Cardiac muscle cell (in vitro differentiated cells and primary cell): ENCODE measurements at places on chromosomes 7 and 10. TPM values are rescaled to one million over a fixed set of nuclear protein-coding genes. Genes with fewer than 3 reads are reported as not detected.
A peak's percentile ranks its signal among the peaks of the same experiment; 100 is the strongest.

MEOX2 gene
- polyA plus RNA-seq = 0.34 and 0.52 TPM in 2 replicates

SCART1 gene
- polyA plus RNA-seq = 0.89 and 1.8 TPM in 2 replicates

CCT6A gene
- 144 and 167 TPM in 2 replicates for polyA plus RNA-seq

CYP26A1 gene
- polyA plus RNA-seq = 1.2 and 3.0 TPM in 2 replicates

CPA2 gene
- polyA plus RNA-seq = 0.39 TPM in 1 of 2 replicates, not detected in the other

VPS26A gene
- polyA plus RNA-seq = 53.9 and 54.0 TPM in 2 replicates

CTAGE4 gene
- polyA plus RNA-seq = 0.21 TPM in 1 of 2 replicates, not detected in the other

INMT gene
- polyA plus RNA-seq = 0.98 and 2.2 TPM in 2 replicates

TMEM176A gene
- 32.1 and 35.7 TPM in 2 replicates for polyA plus RNA-seq

CYP3A7 gene
- polyA plus RNA-seq = 0.14 and 0.51 TPM in 2 replicates

GRCh38 chr7:69903410-69903809, 305.1 kb downstream of the AUTS2 start:
- DNase-seq = no peak
- H3K4me3 ChIP-seq = no peak overlapping the region
- no peaks in the 10 kb centered on the region for H3K27me3 ChIP-seq
- H3K27ac ChIP-seq = no peak overlapping the region

DNA sequence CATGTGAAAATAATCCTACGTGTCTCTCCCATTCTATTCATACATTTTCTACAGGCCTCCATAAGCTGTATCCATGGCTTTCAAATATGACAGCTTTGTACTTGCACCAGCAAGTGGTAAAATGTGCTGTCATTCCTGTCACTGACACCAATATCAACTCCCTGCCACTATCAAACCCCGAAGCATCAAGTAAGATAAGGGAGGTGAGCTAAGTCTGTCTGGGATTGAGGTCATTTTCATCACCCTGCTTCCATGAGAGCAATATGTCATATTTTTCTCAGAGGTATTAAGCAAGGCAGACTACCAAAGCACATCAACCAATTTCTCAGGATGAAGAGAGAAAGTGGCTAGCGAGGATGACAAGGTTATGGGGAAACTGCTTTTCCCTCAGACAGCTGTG, 11.1 kb downstream of the GPR22 start:
- DNase-seq = no peak
- H3K27ac ChIP-seq = peak overlapping the region; percentile 69
- no peak overlapping the region for H3K4me3 ChIP-seq
- no peaks in the 10 kb centered on the region for H3K27me3 ChIP-seq
- peaks cover 45% of the 10 kb centered on the region for H3K4me1 ChIP-seq

DNA sequence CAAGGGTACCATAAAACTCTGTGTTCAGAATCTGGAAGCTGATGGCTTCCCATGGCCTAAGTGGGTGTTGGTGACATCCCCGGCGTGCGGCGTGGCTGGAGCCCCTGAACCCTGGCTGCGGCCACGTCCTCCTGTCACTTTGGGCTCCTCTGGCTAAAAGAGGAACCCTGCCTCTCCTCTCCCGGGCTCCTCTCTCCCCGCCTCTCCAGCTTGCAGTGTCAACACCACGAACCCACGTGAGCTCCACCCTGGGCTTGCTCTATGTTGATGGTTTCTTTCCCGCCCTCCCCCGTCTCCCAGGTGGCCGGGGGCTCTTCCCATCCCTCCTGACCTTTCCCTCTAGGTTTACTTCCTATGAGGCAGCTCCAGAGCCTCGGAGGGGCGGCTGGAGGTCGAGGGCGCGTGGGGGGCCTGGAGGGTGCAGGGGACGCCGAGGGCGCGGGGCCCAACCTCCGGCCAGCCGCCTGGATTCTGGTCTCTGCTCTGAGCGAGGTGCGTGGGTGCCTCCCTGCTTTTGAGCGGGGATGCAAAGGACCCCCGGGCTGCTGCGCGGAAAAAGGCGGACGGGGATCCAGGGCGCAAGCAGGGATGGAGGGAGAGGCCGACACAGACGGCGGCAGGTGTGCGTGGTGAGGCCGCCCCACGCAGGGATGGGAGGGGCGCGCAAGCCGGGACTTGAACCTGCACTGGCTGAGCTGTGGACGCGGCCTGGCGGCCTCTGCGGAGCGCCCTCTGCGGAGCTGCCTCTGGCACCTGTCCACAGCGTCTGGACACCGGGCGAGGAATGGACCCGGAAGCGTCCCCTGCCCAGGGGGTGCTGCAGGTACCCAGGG, 115.5 kb upstream of the DIP2C start:
- no peak overlapping the region for H3K4me3 ChIP-seq
- no peak for DNase-seq
- no peak overlapping the region for H3K27ac ChIP-seq
- peaks cover 13% of the 10 kb centered on the region for H3K4me1 ChIP-seq

DNA sequence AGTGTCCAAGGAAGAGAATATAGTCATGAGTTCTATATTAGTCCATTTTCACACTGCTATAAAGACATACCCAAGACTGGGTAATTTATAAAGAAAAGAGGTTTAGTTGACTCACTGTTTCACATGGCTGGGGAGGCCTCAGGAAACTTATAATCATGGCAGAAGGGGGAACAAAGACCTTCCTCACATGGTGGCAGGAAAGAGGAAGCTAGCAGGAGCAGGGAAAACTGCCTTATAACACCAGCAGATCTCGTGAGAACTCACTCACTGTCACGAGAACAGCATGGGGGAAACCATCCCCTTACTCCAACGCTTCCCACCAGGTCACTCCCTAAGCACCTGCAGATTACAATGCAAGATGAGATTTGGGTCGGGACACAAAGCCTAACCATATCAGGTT, 139.0 kb upstream of the ZNF438 start:
- H3K4me1 ChIP-seq = no peaks in the 10 kb centered on the region
- no peak overlapping the region for H3K27ac ChIP-seq
- H3K27me3 ChIP-seq = no peaks in the 10 kb centered on the region

DNA sequence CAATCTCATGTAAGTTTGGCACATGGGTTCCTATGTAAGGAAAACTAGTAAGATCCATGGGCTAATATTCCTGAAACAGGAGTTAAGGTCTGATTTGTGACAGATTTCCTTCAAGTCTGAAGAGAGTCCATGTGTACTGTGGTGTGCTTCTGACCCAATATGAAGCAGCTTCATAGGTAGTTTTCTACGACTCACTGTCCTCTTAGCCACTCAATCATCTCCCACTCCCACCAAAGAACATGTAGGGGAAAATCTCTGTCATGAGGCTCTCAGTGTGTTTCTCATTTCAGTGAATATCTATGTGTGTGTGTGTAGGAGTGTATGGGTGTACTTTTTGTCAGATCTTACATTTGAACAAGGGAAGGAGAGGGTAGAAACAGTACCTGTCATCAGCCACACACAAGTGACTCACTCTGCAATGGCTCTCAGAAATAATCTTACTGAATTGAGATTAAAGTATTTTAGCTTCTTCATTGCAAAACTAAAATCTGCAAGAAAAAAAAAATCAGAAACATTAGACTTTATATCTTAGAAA, 31.1 kb downstream of the RELN start:
- H3K27me3 ChIP-seq = no peaks in the 10 kb centered on the region
- no peak overlapping the region for H3K4me3 ChIP-seq
- DNase-seq = no peak
- H3K4me1 ChIP-seq = peaks cover 8% of the 10 kb centered on the region

- H3K27me3 ChIP-seq = no peaks in the 10 kb centered on the region
- no peak overlapping the region for H3K4me3 ChIP-seq
- no peak overlapping the region for H3K27ac ChIP-seq
Observed at GRCh38 chr10:92356041-92356440, 65.1 kb downstream of the MARCHF5 start.

DNA sequence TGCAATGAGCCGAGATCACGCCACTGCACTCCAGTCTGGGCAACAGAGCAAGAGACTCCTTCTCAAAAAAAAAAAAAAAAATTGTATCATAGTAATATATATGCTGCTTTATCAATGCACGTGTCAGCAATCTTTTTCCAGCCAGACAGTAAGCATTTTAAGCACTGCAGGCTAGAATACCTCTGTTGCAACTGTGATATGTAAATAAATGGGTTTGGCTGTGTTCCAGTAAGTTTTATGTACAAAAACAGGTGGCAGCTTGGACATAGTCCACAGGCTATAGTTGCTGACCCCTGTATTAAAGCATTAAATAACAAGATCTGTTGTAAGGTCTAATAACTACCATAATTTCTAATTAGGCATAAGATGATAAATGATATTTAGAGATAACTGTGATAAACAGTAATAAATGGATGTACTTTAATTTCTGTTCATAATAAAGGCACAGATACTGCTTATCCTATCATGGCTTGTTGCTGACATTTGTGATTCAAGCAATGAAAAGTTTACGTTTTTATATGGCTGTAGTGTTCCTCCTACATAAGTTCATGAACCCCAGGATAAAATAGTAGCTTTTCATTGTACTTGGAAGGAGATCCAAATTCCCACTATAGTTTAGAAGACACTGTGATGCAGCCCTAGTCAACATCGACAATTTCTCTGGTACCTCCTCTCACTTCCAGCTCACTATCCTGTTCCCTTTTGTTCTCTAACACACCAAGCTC, 161.4 kb downstream of the ELMO1 start:
- no peak for DNase-seq
- H3K4me3 ChIP-seq = no peak overlapping the region
- no peak overlapping the region for H3K27ac ChIP-seq
- H3K4me1 ChIP-seq = peaks cover 29% of the 10 kb centered on the region
- no peaks in the 10 kb centered on the region for H3K27me3 ChIP-seq

DNA sequence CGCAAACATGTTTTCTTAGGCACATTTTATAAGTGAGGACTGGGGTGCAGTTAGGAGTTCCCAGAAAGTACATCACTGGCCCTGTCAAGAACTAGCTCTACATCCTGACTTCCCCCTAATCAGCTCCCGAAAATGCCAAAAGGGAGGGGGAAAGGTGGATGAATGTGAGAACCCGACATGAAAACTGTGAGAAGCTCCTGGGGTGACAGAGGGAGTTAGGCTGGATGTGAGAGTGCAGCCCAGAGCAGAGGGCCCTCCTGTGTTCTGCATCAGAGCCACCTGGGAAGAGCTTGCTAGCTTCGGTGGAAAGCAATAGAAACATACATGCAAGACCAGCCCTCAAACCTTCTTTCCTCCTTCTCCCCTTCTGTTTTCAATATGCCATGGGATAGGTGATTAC, 30.5 kb upstream of the SEM1 start:
- H3K4me3 ChIP-seq = no peak overlapping the region
- H3K27me3 ChIP-seq = no peaks in the 10 kb centered on the region
- H3K27ac ChIP-seq = no peak overlapping the region
- no peaks in the 10 kb centered on the region for H3K36me3 ChIP-seq
- DNase-seq = no peak

DNA sequence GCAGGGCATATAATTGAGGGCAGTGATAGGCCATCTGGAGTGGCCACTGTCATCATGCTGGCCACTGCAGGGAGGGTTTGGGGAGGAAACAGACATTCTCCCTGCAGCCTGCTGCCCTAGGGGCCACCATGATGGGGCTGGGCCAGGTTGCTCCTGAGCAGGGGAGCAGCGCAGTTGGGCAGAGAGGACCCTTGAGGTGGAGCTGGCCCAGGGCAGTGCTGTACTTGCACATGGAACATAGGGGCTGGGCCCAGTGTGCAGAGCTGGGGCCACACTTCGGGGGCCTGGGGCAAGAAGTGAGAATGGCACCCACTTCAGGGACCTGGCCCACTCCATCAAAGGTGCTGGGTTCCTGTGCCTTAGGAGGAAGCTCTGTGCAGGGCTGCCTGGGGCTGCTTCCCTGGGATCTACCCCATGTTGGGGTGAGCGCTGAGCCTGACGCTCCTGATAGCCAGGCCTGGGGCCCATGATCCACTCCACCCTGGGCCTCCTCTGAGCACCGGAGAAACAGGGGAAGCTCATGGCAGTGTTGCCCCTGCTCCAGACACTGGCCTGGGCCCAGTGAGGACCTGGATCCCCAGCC, 21.3 kb upstream of the NUB1 start:
- H3K36me3 ChIP-seq = no peaks in the 10 kb centered on the region
- no peaks in the 10 kb centered on the region for H3K4me1 ChIP-seq
- no peak for DNase-seq
- H3K4me3 ChIP-seq = no peak overlapping the region
- no peaks in the 10 kb centered on the region for H3K27me3 ChIP-seq

DNA sequence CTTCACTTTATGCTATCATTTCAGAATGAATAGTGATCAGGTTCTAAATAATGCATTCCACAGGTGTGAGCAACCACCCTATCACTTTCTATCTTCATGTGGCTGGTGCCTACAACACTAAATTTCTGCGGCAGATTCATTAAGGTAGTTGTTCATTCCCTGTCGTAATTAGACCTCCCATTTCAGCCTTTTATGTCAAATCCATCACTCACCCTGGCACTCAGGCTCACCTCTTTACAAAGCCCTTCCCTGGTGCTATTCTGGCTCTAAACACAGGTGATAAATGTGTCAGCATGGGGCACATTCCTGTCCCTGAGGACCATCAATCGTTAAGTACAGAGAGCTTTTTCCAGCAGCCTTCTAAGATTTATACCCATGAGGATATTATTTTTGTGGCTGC, 300.0 kb upstream of the C7orf33 start:
- H3K4me1 ChIP-seq = no peaks in the 10 kb centered on the region
- H3K36me3 ChIP-seq = no peaks in the 10 kb centered on the region
- no peaks in the 10 kb centered on the region for H3K27me3 ChIP-seq
- DNase-seq = no peak
- no peak overlapping the region for H3K4me3 ChIP-seq
- no peak overlapping the region for H3K27ac ChIP-seq

- H3K4me1 ChIP-seq = peaks cover 7% of the 10 kb centered on the region
- no peaks in the 10 kb centered on the region for H3K27me3 ChIP-seq
- H3K36me3 ChIP-seq = no peaks in the 10 kb centered on the region
- H3K27ac ChIP-seq = no peak overlapping the region
Observed at GRCh38 chr10:4514445-4515108, 311.4 kb upstream of the AKR1E2 start.

DNA sequence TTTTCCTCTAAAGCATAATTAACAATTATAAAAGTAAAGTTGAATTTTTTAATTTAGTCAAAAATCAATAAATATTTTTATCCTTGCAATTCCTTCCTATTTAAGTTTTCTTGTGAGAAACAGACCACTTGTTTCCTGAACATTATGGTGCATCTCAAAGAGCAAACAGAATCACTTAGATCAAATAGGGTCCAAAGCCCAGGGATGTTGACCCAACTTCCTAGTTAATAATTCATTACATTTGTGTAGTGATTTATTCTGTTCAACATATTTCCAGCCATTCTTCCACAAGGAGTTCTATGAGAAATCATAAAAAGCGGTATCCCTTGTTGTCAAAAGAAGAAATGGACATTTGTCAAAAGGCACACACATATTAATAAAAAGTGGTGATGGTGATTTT, 315.6 kb downstream of the LRRTM3 start:
- DNase-seq = no peak
- H3K4me1 ChIP-seq = no peaks in the 10 kb centered on the region
- H3K27ac ChIP-seq = no peak overlapping the region
- H3K4me3 ChIP-seq = no peak overlapping the region
- no peaks in the 10 kb centered on the region for H3K36me3 ChIP-seq

DNA sequence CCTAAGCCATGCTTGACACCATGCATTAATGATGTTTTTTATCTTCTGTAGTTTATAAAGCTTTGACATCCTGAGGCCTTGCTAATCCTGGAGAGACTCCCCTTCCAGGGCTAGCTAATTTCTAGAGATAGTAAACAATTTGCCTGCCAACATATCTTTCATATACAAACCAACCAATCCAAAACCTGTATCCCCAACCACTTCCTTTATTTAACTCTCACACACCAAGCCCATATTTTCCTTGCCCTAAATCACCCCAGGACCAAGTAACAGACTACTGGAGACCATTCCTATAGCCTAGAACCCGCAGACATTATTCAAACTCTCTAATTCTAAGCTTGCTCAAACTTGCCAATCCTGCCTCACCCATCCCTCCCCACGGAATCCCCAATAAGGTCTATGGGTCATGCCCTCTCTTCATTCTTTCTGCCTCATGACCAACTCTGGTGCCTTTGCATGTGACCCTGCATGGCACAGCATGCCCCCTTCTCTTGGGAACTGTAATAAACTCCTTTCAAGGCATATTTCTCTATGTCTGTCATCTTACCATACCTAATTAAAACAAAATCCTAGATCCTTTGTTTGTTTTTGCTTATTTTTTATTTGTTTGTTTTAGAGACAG, 116.6 kb upstream of the CACUL1 start:
- peaks cover 9% of the 10 kb centered on the region for H3K4me1 ChIP-seq
- H3K36me3 ChIP-seq = no peaks in the 10 kb centered on the region
- no peaks in the 10 kb centered on the region for H3K27me3 ChIP-seq
